Caudate nucleus (tissue), 63 donors: ENCODE measurements at places on chromosomes 4 and X.

DNA sequence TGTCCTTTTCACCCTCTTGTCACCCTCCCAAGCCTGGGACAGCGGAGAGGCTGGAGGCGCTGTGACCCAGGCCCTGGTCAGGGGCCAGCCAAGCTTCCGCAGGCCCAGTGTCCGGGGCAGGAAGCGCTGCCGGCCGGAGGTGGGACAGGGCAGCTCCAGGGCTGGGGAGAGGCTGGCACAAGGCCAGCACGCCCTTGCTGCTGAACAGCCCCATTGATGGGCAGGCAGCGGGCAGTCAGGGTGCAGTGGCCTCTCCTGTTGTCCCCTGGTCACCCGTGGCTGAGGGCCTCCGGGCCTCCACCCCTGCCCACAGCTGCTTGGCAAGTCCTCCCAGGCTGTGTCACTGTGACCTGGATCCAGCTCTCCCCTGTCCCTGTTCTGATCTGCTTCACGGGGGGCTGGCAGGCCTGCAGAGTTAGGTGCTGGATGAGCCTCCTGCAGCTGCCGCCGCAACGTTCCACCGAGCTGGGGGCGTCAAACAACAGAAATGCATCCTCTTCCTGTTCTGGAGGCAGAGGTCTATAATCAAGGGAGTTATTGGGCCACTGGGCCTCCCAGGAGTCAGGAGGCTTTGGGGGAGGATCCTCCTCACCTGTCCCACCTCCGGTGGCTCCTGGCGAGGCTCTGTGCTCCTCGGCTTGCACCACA, 107.9 kb downstream of the PSAPL1 start:
- no peak for DNase-seq

GRCh38 chr4:89492581-89493071, 185.0 kb upstream of the GPRIN3 start:
- no peak for DNase-seq

GRCh38 chr4:63566658-63567057, 842.6 kb downstream of the TECRL start:
- no peak for DNase-seq

GRCh38 chrX:108412783-108413182, 25.4 kb downstream of the COL4A6 start:
- DNase-seq, result no peak

DNA sequence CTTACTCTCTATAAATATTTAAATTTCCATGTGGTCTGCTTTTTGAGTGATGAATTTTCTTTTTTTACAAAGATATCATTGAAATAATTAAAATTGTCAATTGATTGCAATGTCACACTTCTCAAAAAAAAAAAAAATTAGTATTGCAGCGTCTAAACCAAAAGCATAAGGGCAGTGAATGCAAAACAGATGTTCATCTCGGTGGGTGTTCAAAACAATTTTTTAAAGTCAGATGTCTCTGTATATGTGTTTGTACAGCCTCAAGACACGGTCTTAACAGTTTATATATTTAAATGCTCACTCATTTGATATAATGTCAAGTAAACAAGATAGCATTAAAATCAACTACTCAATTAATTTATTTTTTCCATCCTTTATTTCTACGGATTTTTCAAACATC, 52.3 kb downstream of the PALLD start:
- no peak for DNase-seq

GRCh38 chr4:77156912-77157858, at the start of gene CCNG2:
Gene CCNG2, plus strand, starts transcription at chr4:77157207. Its CDS starts 1,326 bp downstream, at chr4:77158533.
- DNase-seq, result peak; percentile 82

DNA sequence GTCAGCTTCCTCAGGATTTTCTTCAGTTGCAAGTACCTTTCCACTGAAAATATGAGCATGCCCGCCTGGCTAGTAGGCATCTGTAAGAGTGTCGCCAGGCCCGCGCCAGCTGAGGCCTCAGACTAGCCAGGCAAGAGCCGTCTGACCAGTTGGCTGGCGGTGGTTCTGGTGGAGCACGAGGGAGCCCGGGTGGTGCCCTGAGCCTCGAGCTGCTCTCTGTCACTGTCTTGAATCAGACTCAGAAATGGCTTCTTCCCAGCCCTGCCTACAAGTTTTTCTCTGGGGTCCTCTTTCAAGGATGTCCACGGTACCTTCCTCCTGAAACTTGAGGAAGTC, 11.9 kb downstream of the GRPEL1 start:
- DNase-seq, result no peak

DNA sequence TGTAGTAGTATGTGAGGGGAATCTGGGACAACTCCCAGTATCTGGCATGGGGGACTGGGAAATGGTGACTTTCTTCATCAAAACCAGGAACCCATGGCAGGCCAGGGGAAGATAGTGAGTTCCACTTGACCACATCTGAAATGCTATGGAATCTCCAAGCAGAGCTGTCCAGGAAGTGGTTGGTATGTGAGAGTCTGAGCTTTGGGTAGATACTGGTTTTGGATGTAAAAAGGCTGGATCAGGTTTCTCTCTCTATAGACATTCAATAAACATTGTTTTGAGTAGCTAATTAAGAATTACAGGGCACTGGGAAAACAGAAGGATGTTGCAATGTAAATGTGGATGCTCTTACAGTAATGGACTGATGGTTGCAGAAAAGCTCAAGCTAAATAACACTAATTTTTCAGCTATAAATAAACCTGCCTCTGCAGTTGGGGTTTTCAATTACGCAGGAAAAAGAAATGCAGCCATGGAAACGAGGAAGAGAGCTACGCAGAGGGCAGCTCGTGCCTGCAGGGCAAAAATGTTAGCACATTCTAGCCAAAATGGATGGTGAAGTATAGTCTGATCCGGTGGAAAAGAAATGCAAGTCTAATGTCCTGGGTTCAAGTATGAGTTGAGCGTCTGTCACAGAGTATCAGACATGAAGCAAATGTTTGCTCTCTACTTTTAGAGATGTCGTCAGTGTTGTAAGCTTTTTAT, 13.4 kb upstream of the CHRNA9 start:
- no peak for DNase-seq

GRCh38 chr4:71268166-71268565, 70.7 kb upstream of the SLC4A4 start:
- DNase-seq, result no peak

- DNase-seq, result no peak
These were observed 143.2 kb downstream of the BMP15 start for GRCh38 chrX:51053741-51054140.

DNA sequence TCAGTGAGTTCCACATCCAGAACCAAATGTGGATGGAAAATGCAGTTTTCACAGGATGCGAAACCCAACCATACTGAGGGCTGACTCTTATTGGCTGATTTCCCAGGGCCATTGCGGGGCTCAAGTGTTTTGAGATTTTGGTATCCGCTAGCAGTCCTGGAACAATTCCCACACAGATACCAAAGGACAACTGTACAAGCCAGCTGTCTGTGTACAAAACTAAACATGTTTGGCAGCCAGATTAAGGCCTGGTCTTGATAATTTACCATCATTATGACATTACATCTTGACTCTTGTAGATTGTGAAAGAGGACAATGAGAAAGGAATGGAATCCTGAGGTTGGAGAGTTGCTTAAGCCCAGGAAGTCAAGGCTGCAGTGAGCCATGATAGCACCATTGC, 121.9 kb downstream of the DKK2 start:
- no peak for DNase-seq

DNA sequence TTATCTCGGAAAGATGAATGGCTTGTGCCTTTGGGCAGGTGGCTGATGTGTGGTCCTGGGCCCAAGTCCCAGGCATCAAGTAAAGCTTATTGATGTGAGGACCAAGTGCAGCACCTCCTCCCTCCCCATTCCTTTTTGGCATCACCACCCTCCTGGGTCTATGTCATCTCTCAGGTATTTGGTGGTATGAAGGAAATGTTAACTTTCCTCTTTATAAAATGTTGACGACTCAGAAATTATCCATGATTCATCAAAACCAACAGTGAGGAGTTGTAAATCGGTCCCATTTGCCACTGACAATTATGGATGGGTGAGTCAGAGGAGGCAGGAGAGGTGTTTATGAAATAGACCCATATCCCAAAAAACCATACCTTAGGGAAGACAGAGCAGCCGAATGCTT, 229.4 kb upstream of the GATB start:
- no peak for DNase-seq

DNA sequence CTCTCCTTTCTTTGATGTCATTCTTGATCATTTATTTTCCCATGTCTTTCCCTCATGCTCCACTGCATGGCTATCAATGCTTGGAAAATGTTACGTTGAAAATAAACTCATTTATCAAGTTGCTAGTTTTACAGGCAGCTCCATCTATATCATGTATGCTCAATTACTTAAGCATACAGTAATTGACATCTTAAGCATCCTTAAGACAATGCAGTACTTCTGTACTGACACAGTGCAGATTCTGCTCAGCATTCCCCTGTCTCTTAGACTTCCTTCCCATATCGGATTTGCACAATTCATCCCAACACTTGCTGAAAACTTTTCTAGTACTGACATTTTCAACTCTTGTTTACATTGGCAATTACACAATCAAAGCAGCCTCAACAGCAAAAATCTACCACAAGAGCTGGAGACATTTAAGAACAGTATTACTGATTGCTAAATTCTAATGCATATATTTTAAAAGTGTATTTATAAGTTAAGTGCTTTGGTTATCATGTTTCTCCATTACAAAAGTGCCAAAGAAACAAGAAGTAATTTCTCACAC, 165.6 kb downstream of the ATP10D start:
- DNase-seq, result no peak

DNA sequence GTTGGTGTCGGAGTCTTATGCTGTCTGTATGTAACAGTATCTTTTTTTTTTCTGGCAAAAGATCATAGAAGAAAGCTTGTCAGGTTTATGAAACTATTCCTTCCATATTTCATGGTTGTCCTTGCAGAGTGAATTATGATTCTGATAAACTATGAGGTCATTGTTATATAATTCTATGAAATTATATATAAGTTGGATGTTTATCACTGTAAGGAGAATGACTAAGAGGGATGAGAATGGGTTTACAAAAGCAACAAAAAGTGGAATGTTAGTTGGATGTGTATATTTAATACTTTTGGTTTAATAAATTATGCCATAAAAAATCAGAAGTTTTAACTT, 43.1 kb downstream of the RAPGEF2 start:
- no peak for DNase-seq

- DNase-seq, result no peak
These were observed 3.6 kb downstream of the DRP2 start for GRCh38 chrX:101223226-101223625.

DNA sequence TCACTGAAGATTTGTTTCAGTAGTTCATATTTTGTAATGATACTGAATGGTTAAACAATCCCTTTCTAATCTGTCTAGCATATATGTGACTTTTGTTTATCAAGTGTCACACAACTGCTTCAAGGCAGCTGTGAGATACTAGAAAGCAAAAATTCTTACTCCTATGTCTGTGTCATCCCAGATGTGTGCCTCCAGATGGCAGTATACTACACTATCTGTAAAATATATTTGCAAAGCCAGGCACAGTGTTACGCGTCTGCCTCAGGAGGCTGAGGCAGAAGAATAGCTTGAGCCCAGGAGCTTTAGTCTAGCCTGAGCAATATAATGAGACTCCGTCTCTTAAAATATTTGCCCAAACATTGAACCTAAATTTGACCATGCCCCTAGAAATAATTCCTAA, 4.0 kb downstream of the NUDT10 start:
- no peak for DNase-seq

DNA sequence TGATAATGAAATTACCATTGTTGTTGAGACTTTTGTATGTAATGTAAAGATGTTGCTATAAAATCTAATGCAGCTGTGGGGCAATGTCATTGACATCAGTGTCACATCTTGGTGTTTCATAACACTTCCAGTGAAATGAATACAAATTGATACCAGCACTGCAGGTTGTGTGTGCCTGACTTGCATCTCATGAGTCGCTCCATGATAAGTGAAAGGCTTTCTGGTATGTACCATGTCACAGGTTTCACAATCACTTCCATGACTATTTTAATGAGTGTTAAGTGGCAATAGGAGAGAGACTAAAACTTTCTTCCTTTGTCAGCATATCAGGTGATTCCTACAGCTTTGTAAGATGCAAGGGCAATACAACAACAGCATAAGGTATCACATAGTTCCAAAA, 94.4 kb downstream of the ABCB7 start:
- DNase-seq, result no peak

GRCh38 chrX:118231464-118231863, 114.4 kb upstream of the WDR44 start:
- DNase-seq, result no peak

- DNase-seq, result no peak
These were observed 112.2 kb downstream of the ZAR1 start for GRCh38 chr4:48602222-48602621.

GRCh38 chrX:112025753-112026152, 56.8 kb downstream of the TRPC5 start:
- DNase-seq, result no peak

- DNase-seq, result no peak
These were observed 48.3 kb downstream of the MTHFD2L start for GRCh38 chr4:74206088-74206825.

GRCh38 chr4:184774152-184774551, 40.3 kb upstream of the CENPU start:
- no peak for DNase-seq

DNA sequence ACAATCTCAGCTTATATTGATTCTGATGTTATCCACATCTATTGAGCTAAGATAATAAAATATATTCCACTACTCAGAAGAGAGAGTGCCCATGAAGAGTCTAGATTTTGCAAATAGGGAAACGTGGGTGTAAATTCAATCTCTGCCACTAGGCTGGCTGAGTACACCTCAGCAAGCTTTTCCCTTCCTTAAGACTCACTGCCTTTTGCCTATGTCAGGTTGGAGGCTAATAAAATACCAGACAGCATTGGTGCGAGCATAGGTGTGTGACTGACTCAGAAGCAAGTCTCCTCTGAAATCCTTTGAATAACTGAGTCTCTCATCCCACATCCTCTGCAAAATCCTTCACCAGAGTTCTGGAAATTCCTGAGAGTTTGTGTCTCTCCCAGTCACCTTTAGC, 405.4 kb upstream of the CPEB2 start:
- DNase-seq, result no peak

- no peak for DNase-seq
These were observed 175.0 kb upstream of the BCOR start for GRCh38 chrX:40272776-40273175.

DNA sequence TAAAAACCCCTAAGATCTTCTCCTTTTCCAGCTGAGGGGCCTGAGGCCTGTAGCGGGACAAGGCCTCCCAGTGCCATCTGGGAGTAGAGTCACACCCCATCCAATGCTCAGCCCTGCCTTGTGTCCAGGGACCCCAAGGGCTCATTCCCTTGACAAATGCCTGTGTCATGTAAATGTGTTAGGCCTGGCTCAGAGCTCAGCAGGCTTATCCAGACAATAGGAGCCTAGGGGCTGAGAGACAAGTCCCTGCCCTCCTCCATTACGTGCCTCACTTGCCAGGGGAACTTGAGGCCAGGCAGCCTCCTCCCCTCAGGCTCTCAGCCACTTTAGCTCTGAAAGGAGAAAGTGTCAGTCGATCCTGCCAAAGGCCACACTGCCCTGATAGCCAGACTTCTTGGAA, 166.8 kb upstream of the MAMLD1 start:
- no peak for DNase-seq

DNA sequence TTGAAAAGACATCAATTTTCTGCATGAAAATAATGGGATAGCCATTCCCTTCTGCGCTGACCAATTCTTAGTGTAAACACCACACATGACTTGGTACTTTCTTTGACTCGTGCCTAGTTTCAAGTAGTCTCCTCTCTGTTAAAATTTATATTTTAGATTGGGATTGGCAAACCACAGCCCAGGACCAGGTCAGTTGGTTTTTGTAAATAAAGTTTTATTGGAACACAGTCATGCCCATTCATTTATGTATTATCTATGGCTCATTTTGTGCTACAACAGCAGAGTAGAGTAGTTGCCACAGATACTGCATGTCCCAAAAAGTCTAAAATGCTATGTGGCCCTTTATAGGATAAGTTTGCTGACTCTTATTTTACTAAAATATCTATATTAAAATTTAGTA, 46.7 kb downstream of the BMX start:
- no peak for DNase-seq

GRCh38 chrX:66232296-66232695, 68.2 kb downstream of the HEPH start:
- DNase-seq, result no peak
